ENCODE measurements at places on chromosomes 5 and 9.

DNA sequence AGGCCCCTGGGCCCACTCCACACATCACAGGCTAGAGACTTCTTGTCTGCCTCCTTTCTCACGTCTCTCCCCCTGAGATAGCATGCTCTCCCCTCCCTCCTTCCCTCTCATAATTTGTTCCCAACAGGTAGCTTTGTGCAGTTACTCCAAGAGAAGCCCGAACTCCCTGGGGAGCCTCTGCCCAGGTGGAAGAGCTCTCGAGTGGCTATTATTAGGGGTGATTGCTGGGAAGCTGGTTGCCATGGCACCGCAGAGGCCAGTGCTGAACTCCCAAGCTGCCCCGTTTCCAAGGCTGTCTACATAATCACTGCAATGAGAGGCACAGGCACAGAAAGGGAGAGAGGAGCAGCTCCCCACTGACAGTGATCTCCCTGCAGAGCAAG, 104.7 kb upstream of the GPR151 start:
- DNase-seq = no peak

DNA sequence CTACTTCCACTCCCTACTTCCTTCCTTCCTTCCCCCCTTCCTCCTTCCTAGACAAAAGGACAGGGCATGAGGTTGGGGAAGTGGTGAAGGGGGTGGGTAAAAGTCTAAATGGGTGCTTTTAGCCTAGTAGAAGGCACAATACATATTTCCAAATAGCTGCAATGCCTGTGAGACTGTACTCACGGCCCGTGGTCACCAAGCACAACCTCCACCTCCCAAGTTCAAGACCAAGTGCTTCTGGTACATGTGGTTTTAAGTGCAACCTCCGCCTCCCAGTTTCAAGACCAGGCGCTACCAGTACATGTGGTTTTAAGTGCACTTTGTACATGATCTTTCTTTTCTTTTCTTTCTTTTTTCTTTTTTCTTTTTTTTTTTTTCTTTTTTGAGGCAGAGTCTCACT, 14.5 kb upstream of the NTNG2 start:
- DNase-seq = no peak

GRCh38 chr5:82813861-82814260, 263.3 kb downstream of the TMEM167A start:
- DNase-seq = no peak

DNA sequence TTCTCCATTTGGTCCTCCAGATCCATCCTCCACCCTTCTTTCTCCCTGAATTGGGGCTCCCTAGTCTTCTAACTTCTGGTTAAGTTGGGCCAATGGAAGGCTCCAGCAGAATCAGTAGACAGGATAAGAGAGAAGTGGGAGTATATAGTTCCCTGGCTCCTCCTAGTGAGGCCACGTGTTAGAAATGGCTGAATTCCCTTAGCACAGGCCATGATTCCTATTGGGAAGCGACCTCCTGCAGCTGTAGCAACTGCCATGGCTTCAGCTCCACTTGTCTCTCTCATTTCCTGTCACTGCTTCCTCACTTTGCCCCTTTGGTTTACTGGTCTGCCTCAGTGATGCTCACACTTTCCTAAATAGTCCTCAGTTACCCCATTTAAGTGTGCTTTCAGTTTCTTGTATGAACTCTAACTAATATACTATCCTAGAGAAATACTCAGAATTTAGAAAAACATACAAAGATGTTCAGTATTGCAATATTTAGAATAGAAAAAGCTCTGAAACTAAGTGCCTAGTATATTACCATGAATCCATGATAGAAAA, 104.8 kb upstream of the SMARCA2 start:
- no peak for DNase-seq

GRCh38 chr5:74095871-74096270, 469.9 kb downstream of the ARHGEF28 start:
- DNase-seq = no peak

- no peak for DNase-seq
Measured at GRCh38 chr5:170631466-170632195, 127.8 kb downstream of the KCNIP1 start.

DNA sequence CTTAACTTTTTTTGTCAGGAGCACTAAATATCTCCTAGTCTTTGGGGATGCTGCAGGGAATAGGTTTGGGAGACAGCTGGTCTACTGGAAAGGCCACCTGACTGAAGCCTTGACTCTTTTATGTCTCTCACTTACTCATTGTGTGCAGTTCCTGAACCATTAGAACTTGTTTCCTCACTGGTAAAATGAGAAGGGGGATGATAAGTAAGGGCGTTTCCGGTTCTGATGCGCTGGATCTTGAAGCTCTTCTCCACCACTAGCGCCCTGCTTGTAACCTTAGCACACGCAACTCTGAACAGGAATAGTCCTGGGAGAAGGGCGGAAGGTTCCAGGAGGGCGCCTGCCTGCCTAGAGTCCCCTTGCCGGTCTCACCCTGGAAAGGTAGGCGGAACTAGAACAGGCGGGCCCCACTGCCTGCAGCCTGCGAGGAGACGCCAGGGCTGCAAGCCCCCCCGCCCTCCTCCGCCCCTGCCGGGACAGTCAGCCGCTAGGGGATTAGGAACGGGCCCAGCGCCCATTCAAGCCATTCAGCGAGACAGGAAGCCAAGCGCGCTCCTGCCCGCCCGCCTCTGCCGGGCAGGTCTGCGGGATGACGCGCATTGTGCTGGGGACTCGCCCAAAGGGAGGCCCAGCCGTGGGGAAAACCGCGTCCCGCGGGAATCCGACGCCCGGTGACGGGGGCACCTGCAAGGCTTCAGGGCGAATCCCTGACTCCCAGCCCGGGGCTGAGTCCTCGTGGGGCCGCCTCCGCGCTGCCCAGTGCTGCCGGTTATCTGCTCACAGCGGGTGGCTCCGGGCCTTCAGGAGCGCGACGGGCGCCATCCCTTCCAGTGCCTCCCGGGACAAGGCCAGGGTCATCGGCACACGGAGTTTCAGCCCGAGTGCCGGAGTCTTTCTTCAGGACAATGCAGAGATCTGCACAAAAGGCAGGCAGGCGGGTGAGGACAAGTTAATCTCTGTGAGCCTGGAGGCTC, 44.0 kb upstream of the XPA start:
- DNase-seq = no peak

GRCh38 chr5:95284572-95285408, at the start of gene MCTP1:
MCTP1 (minus strand) TSS chr5:95285094.
- DNase-seq = no peak

DNA sequence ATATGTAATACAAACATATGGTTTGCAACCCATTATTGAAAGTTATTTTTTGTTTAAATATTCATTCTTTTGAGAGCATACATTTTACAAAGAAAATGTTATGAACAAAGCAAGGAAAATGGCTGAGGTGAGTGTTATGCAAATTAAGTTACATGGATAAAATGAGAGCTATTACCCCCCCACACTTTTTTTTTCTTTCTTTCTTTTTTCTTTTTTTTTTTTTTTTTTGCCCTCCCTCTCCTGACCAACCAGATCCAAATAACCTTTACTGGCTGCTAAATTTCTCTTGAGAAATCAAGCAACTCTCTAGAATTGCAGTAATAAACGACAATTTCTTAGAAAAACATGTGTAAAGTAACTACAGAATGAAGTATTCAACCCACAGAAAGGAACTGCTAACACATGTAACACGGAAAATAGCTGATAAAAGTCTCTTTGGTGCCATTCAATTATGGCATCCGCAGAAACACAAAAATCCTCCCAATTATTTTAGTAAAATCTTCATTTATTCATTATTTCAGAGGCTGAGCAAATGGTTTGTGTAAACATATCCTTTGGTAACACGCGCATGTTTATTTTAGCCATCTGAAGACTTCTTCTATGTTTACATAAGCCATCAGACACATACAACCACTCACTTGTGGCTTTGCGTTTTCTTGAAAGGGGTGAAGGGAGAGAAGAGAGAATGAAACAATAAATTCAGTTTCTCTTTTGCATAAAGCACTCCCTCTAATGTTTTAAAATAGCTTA, 216.1 kb downstream of the NFIB start:
- DNase-seq = no peak

DNA sequence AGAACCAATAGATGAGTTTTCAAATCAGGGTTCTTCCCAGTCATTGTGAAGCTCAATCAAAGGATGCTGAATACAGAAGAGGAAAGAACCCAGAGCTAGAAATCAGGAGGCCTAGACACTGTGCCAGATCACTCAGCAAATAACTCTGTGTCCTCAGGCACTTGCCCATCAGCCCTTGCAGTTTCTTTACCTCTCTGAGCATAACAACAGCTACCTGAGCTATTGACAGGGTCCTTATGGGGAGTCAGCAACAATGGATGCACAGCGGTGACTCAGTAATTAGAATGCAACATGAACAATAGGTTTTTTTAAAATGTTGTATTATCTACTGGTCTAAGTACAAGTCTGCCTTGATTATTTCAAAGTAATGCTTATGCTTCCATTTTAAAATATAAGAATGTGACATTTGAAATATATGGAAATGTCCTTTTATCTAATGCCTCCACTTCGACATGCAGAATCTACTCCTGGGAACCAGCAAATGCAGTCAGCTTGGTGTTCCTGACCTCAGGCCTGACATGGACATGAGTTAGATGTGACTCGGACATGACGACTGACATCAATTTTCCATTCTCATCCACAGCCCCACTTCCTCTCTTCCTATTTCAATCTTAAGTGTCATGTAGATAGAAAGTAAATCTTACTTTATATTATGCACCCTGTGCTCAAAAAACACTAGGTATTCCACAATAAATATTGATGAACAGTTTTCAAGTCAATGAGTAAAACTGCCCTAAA, 155.0 kb downstream of the TLE1 start:
- DNase-seq = no peak

- no peak for DNase-seq
Measured at GRCh38 chr5:132257131-132258101, at the start of gene PDLIM4. PDLIM4 (plus strand) TSS chr5:132257696; CDS start chr5:132257735, 39 bp downstream.

DNA sequence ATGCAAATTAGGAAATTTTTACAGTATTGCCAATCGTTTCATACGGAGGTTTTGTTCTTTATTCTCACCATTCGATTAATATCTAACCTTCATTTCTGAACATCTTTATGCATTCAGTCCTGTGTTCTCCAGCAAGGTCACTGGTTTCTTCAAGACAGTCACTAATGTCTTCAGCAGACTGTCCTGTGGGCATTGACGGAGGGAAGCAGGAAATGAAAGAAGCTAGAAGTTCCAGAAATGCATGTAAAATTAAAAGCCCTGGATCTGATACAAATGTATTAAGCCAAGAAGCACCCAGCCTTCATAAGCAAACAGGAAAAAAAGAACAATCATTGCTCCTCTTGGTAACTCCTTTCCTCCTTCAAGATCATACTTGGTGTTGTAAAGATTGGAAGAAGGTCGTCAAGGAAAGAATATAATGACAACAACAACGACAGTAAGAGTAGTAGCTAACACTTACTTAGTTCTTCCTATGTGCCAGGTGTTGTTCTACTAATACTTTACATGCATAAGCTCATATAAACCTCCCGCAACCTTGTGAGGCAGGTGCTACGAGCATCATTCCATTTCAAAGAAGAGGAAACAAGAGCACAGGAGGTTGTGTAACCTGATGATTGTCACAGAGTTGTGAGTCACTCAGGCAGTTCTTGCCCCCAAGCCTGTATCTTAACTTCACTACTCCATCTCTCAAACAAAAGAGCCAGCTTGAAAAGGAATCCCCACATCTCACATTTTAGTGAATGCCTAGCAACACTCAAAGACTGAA, 59.9 kb upstream of the CER1 start:
- DNase-seq = no peak

DNA sequence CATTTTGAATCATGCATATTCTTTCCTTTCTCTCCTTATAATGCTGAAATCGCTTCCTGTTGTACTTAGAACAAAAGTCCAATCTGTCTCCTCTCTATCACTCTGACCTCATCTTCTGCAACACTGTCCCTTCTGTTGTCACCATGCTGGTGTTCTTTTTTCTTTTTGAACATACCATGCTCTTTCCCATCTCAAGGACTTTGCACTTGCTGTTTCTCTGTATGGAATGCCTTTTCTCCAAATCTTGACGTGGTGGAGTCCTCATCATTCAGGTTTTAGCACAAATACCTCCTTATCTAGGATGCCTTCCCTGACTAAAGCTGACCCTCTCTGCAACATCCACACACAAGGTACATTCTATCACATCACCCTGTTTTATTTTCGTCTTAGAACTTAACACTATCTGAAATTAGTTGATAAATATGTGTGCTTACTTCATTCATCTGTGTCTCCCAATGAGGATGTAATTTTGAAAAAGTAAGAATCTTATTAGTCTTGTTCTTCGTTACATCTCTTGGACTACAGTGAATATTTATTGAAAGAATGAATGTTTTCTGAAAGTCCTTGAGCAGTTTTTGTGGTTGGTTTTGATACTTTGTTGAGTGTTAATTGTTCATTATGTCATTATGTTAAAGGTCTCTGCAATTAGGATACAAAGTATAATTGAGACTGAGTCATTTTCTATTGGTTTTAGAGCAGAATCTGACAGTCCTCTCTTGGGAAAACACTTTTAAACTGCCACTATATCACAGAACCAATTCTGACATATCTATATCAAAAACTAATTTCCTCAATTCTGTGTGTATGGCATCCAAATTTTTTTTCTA, 145.3 kb upstream of the RASA1 start:
- no peak for DNase-seq

All from stimulated activated CD8-positive, alpha-beta memory T cell treated with anti-CD3 and anti-CD28 coated beads, Interleukin-12 subunit alpha, Interleukin-12 subunit beta, amount 100 ng/mL, for 1 hour (primary cell).